Renal pelvis (tissue), 12 donors: ENCODE measurements at places on chromosomes 12 and 14. TPM values are rescaled to one million over a fixed set of nuclear protein-coding genes. Genes with fewer than 3 reads are reported as not detected.

The GPR84 gene
- 0.19 TPM for polyA plus RNA-seq

The LTB4R2 gene
- 5.3 TPM for polyA plus RNA-seq

The VWF gene
- polyA plus RNA-seq: 10.6 TPM

The FSCB gene
- polyA plus RNA-seq: not detected

The SDSL gene
- polyA plus RNA-seq: 16.2 TPM

The TMBIM4 gene
- 122 TPM for polyA plus RNA-seq

The SMOC1 gene
- polyA plus RNA-seq: 2.5 TPM

The BEGAIN gene
- 2.6 TPM for polyA plus RNA-seq

The DNAH10 gene
- 6.1 TPM for polyA plus RNA-seq

The PTPRQ gene
- 26.1 TPM for polyA plus RNA-seq

The SPIC gene
- polyA plus RNA-seq: not detected

The CEBPE gene
- polyA plus RNA-seq: 0.10 TPM

The CPNE6 gene
- not detected for polyA plus RNA-seq

The BATF gene
- polyA plus RNA-seq: 0.68 TPM

The KSR2 gene
- 1.3 TPM for polyA plus RNA-seq

The ERGIC2 gene
- polyA plus RNA-seq: 92.9 TPM

The ATL1 gene
- polyA plus RNA-seq: 10.7 TPM

The AVPR1A gene
- 8.4 TPM for polyA plus RNA-seq

The ZC3H10 gene
- polyA plus RNA-seq: 6.1 TPM

The CMKLR1 gene
- polyA plus RNA-seq: 5.8 TPM

The CDKL1 gene
- 7.7 TPM for polyA plus RNA-seq

The FAM234B gene
- polyA plus RNA-seq: 11.4 TPM

The RFX4 gene
- not detected for polyA plus RNA-seq

The HCAR1 gene
- polyA plus RNA-seq: 3.3 TPM

The GPHN gene
- polyA plus RNA-seq: 71.6 TPM

The IFI27L1 gene
- 34.5 TPM for polyA plus RNA-seq

The FAIM2 gene
- 1.9 TPM for polyA plus RNA-seq

The DENR gene
- 101 TPM for polyA plus RNA-seq

The RXYLT1 gene
- 29.6 TPM for polyA plus RNA-seq

The RNF212B gene
- polyA plus RNA-seq: 1.3 TPM

The DPY19L2 gene
- 87.0 TPM for polyA plus RNA-seq

The ESRRB gene
- 6.6 TPM for polyA plus RNA-seq

The ERBB3 gene
- 113 TPM for polyA plus RNA-seq

The C12orf54 gene
- polyA plus RNA-seq: 0.56 TPM

The CLEC4C gene
- polyA plus RNA-seq: not detected

The FOXN4 gene
- 2.3 TPM for polyA plus RNA-seq

The ACOT2 gene
- 58.2 TPM for polyA plus RNA-seq

The DCN gene
- polyA plus RNA-seq: 532 TPM

The PTPRR gene
- 0.68 TPM for polyA plus RNA-seq

The GLI1 gene
- 20.5 TPM for polyA plus RNA-seq

The DACT1 gene
- 34.4 TPM for polyA plus RNA-seq

The ACVRL1 gene
- 37.1 TPM for polyA plus RNA-seq

The TDRD9 gene
- 1.5 TPM for polyA plus RNA-seq

The KRT1 gene
- polyA plus RNA-seq: 0.24 TPM

The ZC2HC1C gene
- 6.1 TPM for polyA plus RNA-seq

The PDE3A gene
- polyA plus RNA-seq: 19.7 TPM

The LHX5 gene
- polyA plus RNA-seq: not detected

The NUP107 gene
- 90.5 TPM for polyA plus RNA-seq

The KRT71 gene
- not detected for polyA plus RNA-seq

The PRR4 gene
- 11.3 TPM for polyA plus RNA-seq

The RFLNA gene
- polyA plus RNA-seq: 8.8 TPM

The RASSF9 gene
- 11.8 TPM for polyA plus RNA-seq
